ENCODE measurements at places on chromosomes 1 and 21.

GRCh38 chr21:41923631-41924367 is 30.0 kb downstream of the C2CD2 start:
- no peak for DNase-seq

GRCh38 chr1:69700770-69701169 is 133.0 kb downstream of the LRRC7 start:
- DNase-seq = no peak

DNA sequence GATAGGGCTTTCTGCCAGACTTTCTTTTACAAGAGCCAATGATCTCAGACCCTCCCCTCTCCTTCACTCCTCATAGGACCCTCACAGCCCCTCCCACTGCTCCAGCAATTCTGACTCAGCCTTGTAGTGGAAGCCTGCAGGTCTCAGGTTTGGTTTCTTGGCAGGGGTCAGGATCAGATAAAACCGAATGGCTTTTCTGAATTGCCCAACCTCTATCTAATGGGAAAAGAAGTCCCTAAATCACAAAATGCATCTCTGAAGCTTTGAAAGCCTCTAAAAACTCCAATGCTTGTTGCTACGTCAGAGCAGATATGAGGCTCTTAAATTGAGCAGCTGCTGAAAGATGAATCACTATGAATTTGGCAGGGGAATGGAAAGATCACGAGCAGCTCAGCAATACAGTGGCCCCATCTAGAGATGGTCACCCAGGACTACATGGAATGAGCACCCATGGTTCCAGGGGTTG is 74.5 kb downstream of the NID1 start:
- DNase-seq = no peak

DNA sequence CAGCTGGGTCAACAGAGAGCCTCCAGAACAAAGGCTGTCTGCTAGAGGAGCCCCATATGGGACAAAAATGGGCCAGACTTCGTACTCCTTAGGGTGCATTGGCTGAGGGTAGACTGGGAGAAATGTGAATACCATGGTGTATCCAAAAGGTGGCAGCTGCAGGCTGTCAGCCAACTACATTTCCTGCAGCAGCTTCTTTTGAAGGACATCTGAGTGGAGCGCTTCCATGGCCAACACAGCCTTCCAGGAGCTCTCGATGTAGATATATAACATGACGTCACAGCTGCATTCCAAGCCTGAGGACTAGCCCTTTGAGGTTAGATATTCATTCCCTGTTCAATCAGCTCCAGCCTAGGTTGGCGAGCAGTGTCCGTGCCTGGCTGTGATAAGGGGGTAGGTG is 107.7 kb downstream of the MAB21L3 start:
- DNase-seq = no peak

GRCh38 chr1:97551113-97551512 is 369.7 kb downstream of the DPYD start:
- no peak for DNase-seq

- DNase-seq = no peak
Observed at GRCh38 chr1:223665592-223666312, at the start of gene CAPN8. Gene CAPN8 (minus strand): TSS chr1:223665701. CDS start chr1:223665646, 55 bp downstream.

- DNase-seq = no peak
Observed at GRCh38 chr1:229862017-229862774, 204.8 kb upstream of the GALNT2 start.

- DNase-seq = no peak
Observed at GRCh38 chr1:110230381-110231199, 20.5 kb downstream of the KCNC4 start.
